Activated naive CD4-positive, alpha-beta T cell treated with anti-CD3 and anti-CD28 coated beads for 36 hours (primary cell): ENCODE measurements at places on chromosomes 3 and 15.
A peak's percentile ranks its signal among the peaks of the same experiment; 100 is the strongest.

DNA sequence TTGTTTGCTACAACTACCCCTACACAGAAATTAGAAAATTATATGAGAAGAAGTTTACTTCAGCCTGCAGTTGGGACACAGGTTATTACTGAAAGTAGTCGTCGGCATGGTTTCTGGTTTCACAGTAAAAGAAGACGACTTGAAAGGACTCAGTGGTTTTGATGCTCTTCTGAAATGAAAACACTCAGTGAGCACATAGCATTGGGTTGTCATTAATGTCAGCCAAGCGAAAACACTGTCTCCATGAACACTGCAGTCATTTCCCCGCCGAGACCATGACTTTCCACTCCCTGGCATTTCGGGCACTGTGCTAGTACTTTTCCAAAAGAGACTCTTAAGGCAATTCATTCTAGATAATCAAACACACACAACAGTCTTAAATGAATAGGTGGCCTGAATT, 69.2 kb upstream of the ICE2 start:
- peak; percentile 83 for DNase-seq

DNA sequence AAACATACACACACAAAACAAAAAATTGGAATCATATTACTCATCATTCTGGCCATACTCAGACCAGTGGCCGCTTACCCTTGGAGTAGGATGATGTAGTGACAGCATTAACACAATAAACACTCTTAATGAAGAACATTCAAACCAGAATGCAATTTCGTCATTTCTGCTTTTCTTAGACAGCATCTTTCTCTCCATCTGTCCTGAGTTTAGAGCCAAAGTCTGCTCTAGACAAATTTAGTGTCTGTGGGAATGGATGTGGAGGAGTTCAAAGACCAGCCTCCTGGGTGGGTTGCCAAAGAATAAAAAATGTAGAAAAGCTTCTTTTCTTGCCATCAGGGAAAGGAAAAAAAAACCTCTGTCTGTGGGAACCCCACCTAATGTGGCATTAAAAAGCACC, 212.4 kb upstream of the POU1F1 start:
- DNase-seq, result no peak

GRCh38 chr15:93035092-93035915, 53.7 kb downstream of the RGMA start:
- DNase-seq, result no peak

- DNase-seq, result no peak
These were observed 46.5 kb upstream of the SACM1L start for GRCh38 chr3:45642731-45643152.

DNA sequence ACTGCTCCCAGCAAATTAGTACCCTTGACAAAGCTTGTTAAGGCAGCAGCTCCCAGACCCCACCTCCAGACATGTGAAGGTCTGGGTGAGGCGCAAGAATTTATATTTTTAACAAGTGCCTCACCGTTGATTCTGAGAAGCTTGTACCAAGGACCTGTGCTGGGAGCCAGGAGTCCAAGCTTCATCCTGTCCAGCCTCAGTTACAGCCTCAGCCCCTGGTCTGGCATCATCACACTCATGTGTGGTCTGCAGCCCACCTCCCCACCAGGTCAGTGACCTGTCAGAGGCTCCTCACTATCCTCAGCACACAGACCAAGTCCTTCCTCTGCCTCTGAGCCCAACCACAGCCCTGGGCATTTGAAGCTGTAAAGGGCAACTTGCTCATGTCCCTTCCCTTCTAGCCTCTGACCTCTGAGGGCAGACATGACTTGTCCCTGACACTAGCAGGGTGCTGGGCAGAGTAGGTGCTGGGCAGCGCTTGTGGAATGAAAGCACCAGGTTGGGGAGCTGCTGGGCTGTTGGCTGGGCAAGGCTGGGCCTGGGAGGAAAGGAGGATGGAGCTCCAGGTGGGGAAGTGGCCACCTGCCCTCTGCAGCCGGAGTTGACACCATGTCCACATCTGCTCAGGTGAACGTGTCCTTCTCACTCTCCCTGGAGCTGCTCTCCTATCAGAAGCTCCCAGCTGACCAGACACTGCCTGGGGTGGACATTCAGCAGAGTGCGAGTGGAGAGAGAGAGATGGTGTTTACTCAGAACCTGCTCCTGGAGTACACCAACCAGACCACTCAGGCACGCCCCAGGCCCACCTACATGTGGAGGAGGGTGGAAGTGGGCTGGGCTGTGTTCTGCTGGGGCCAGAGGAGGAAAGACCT, 16.9 kb downstream of the ACAA1 start:
- no peak for DNase-seq

GRCh38 chr3:56799251-56799882, 2.4 kb downstream of the ARHGEF3 start:
- DNase-seq, result peak; percentile 28

DNA sequence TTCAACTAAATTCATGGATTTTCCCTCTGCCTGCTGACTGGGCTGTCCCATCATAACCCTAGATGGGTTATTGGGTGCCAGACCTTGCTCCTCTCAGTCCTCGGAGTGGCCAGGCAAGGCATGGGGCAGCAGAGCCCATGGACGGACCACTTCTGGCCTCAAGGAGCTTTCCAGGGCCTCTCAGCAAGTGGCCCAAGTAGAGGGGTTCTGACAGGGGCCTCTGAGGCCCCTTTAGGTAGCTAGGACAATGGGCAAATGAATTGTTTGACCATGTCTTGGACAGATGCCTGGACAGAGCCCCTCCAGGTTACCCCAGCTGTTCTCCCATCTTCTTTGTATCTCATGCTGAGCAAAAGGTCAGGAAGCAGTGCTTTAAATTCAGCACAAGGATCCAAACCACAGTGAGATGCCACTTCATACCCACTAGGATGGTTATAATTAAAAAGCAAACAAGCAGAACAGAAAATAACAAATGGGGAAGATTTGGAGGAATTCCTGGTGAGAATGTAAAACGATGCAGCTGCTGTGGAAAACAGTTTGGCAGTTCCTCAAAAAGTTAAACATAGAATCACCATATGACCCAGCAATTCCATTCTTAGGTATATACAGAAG, 61.6 kb downstream of the SPSB4 start:
- no peak for DNase-seq

GRCh38 chr15:37595426-37595970, 338.9 kb upstream of the TMCO5A start:
- no peak for DNase-seq

GRCh38 chr15:46304321-46304720, 669.5 kb downstream of the SQOR start:
- peak; percentile 12 for DNase-seq

- DNase-seq, result peak; percentile 52
These were observed 31.7 kb downstream of the SPINK8 start for GRCh38 chr3:48301800-48302166.

- peak; percentile 91 for DNase-seq
These were observed 17.2 kb downstream of the TNFAIP8L3 start for GRCh38 chr15:51077221-51078153.

DNA sequence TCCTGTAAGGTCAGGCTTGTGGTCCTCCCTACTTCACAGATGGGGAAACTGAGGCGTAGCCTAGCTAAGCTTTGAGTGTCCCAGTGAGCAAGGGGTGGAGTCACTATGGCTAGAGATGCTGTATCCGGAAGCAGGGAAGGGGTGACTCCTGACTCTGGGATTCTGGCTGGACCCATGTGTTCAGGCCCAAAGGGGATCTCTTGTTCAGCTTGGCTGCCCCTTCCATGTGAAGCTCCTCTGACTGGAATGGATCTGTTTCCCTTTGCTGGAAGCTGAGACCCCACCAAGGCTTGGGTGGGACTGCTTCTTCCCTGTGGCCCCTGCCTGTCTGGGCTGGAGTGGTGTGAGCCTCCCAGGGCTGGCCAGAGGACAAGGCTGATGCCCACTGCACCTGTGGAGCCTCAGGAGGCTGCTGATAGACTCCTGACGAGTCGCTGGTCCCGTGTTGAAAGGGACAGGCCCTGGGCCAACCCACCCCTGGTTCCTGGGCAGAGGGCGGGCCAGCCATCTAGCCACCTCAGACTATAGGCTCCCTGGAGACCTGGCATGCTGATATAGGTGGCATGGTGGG, 1.0 kb downstream of the MAPKAPK3 start:
- no peak for DNase-seq

- DNase-seq, result no peak
These were observed 322.2 kb downstream of the SLC9A9 start for GRCh38 chr3:143526011-143526545.

DNA sequence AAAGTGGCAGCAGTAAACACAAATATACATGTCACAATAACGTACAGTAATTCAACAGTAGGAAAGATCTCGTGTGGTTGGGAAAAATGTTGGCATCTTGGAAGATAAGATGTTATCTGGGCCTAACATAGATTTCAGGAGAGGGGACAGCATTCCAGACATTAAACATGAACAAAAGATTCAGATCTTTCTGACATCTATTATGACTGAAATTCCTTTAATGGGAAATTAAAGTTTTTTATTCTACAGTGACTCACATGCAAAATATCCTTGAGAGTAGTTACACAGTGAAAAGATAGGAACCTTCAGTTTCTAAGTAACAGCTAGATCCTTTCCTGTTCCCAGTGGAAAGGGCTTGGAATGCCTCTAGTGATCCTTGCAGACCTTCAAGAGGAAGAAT, 9.2 kb downstream of the NDUFB5 start:
- DNase-seq, result no peak

DNA sequence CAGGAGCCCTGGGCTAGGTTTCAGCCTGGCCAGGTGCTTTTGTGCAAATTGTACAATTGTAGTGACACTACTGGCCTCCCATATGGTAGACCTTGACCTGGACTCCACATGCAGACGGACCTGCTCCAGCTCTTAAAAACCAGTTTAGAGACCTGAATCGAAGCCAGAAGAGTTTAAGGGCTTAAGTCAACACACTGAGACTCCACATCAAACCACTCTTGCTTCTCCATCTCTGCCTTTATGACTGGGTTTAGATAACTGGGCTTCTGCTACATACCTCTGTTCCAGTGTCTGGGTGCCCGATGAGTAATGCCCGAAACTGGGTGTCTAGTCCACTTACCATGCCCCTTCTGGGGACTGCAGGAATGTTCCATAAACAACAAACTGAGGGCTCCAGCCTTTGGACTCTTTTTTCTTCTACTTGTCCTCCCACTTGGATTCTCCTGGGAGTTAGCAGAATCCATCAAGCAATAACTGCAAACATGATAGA, 32.8 kb downstream of the TMEM212 start:
- no peak for DNase-seq

DNA sequence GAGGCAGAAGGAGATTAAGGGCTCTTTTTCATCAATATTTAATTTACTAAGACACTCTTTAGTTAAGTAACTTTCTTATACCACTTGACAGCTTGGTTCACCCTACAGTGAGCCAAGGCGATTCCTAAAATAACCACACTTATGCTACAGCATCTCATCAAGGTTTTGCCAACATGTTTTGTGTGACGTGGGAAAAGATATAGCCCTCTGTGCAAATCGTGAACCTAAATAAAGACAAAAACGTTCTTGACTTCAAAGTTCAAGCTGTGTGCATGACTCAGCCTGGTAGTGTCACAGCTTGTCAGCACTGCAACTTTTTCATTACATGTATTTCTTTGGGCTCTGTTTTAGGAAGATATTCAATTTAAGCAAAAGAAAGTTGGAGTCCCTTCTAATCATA, 297.0 kb upstream of the EPHA3 start:
- no peak for DNase-seq

DNA sequence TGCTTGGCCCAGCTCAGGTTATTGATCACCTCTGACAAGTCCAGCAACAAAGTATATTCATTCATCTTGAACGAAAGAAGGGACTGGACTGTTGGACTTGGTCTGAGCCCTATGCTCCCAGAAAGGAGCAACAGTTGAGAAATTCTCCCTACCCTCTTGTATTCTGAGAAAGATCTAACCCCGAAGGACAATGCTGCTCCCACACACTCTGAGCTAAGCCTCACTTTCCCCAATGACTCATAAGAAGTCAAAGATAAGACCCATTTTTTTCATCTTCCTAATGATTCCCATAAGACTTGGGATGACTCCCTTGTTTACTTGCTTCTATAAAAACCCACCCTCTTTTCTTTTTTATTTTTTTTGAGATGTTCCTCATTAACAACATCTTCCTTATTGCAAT, 549.4 kb upstream of the MDFIC2 start:
- DNase-seq, result no peak

- DNase-seq, result no peak
These were observed 4.1 kb downstream of the VHL start for GRCh38 chr3:10145685-10146084.

GRCh38 chr3:50734985-50735384, 60.3 kb downstream of the DOCK3 start:
- no peak for DNase-seq

DNA sequence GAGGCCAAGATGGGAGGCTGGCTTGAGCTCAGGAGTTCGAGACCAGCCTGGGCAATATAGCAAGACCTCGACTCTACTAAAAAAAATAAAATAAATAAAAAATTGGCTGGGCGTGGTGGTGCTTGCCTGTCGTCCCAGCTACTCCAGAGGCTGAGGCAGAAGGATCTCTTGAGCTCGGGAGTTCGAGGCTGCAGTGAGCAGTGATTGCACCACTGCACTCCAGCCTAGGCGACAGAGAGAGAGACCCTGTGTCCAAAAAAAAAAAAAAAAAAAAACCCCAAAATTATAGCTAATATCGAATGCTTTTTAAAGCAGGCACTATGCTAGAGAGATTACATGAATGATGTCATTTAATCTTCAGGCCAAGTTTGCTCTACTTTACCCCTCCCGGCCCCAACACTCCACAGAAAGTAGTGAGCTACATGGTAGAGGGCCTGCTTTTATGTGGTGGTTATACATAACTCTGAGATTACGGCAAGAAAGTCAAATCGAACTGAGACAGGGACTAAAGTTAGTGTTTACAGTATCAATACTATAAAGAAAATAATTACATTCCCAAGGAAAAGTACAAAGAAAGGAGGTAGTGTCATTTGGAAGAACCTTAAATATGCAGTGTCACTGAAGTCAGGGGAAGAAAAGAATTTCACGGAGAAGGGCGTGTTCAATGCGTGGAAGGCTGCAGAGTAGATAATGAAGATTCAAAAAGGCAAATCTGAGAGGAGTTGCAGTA, 1.1 kb downstream of the ADPGK start:
- peak; percentile 18 for DNase-seq

DNA sequence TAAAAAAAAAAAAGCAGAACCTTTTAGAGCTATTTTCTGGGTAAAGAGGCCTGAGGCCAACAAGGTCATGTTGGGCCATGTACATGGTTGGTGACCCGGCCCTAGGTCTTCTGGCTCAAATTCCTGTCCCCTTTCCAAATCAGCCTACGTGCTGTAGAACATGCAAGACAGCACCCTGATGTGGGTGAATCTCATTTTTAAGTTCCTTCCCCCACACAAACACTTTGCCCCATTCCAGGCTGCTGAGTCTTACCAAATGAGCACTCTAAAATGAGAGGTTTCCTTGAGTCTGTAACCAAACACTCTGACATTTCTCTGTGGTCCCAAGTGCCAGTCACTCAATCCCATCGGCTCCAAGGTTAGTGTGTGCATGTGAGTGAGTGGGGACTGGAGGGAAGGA, 9.4 kb downstream of the BCL6 start:
- DNase-seq, result no peak

- DNase-seq, result no peak
These were observed 91.5 kb upstream of the CHD2 start for GRCh38 chr15:92808598-92809063.

DNA sequence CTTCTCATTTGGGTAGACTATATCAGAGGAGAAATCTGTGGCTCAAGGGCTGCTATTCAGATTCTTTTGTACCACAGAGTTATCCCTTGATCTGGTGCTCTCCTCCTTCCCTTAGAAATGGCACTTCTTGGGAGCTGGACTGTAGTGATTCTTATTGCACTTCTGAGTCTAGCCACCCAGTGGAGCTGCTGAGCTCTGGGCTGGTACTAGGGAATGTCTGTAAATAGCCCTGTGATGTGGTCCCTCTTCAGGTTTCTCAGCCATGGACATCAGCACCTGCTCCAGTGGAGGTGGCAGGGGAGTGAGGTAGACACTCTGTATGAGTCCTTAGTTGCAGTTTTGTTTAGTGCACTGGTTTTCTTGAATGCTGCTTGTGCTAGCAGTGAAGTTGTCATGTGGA, 1292.6 kb downstream of the SI start:
- no peak for DNase-seq
